ENCODE measurements at places on chromosomes 16 and 17. TPM values are rescaled to one million over a fixed set of nuclear protein-coding genes. Genes with fewer than 3 reads are reported as not detected.

The KANSL1 gene
- 16.5 TPM for total RNA-seq

- no peak for DNase-seq
Observed at GRCh38 chr16:75579281-75579834, 13.2 kb downstream of the GABARAPL2 start.

- no peak for DNase-seq
Observed at GRCh38 chr17:13003454-13003851, 14.4 kb downstream of the ELAC2 start.

- DNase-seq, result no peak
Observed at GRCh38 chr16:22191532-22192260, 14.4 kb upstream of the EEF2K start.

- DNase-seq, result no peak
Observed at GRCh38 chr17:73972901-73973300, 230.6 kb upstream of the RPL38 start.

All from LHCN-M2 (cell line).